ENCODE measurements at places on chromosomes 1 and 21. TPM values are rescaled to one million over a fixed set of nuclear protein-coding genes. Genes with fewer than 3 reads are reported as not detected.
A peak's percentile ranks its signal among the peaks of the same experiment; 100 is the strongest.

DNA sequence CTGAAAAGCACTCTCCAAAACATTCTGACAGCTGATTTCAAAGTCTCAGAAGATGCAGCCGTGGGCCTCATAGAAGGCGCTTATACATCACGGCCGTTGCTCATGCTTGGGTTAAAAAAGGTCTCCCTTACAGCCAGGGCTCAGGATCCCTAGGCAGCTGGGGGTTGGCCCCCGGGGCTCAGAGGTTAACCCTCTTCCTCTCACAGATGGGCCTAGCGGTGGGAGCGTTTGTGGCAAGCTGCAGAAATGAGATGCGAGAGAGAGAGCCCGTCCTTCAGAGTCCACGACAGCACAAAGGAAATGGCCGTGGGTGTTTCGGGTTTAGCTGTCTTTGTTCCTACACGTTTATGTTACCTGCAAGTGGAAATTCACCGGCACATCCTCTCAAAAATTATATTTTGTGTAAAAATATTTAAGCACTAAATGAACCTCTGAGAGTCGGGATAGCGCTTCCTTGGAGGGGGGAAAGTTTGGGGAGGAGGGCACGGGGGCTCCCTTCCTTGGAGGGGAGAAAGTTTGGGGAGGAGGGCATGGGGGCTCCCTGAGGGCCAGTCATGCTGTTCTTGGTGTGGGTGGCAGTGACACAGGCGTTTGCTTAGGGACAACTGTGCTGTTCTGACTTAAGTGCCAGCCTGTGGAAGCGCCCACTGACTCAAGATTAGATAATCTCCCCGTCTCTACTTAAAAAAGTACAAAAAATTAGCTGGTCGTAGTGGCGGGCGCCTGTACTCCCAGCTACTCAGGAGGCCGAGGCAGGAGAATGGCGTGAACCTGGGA lies 20.5 kb upstream of the PRDM15 start:
- no peak for DNase-seq
- no peaks in the 10 kb centered on the region for H3K27me3 ChIP-seq
- H3K27ac ChIP-seq = no peak overlapping the region
- no peak overlapping the region for H3K4me3 ChIP-seq
- H3K36me3 ChIP-seq = peaks cover 5% of the 10 kb centered on the region

GRCh38 chr1:74690909-74691308 lies 17.3 kb upstream of the ERICH3 start:
- H3K27me3 ChIP-seq = no peaks in the 10 kb centered on the region
- no peak overlapping the region for H3K27ac ChIP-seq
- H3K36me3 ChIP-seq = no peaks in the 10 kb centered on the region
- no peak for DNase-seq

DNA sequence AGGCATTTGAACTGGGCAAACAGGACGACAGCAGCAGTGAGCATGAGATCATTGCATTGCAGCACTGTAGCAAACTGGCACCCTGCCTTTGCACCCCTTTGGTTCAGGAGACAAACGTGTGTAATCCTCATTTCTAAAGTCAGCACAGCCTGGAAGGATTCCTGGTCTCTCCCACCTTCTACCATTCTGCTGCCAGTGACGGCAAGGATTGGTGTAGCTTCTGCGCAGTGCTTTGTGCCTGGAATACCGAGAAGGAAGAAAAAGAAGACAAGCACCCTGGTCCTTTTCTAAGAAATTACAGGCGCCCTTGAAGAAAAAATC lies 805.3 kb downstream of the USP25 start:
- H3K27ac ChIP-seq = peak overlapping the region; percentile 78
- H3K27me3 ChIP-seq = no peaks in the 10 kb centered on the region
- H3K4me3 ChIP-seq = peak overlapping the region; percentile 48
- no peaks in the 10 kb centered on the region for H3K36me3 ChIP-seq
- DNase-seq = no peak

- no peaks in the 10 kb centered on the region for H3K36me3 ChIP-seq
- no peaks in the 10 kb centered on the region for H3K4me1 ChIP-seq
- no peak overlapping the region for H3K4me3 ChIP-seq
- no peaks in the 10 kb centered on the region for H3K27me3 ChIP-seq
Measured at GRCh38 chr1:76547916-76548315, 319.4 kb upstream of the ST6GALNAC5 start.

Gene TXNIP
- total RNA-seq = 94.9 TPM

GRCh38 chr1:168845140-168845539 lies 116.1 kb upstream of the DPT start:
- H3K36me3 ChIP-seq = no peaks in the 10 kb centered on the region
- DNase-seq = no peak
- H3K27ac ChIP-seq = peak overlapping the region; percentile 41
- H3K4me3 ChIP-seq = no peak overlapping the region
- no peaks in the 10 kb centered on the region for H3K4me1 ChIP-seq

Gene COL11A1
- not detected for total RNA-seq

Gene SASS6
- 6.8 TPM for total RNA-seq

Gene OR2L2
- not detected for total RNA-seq

- no peaks in the 10 kb centered on the region for H3K36me3 ChIP-seq
- H3K27ac ChIP-seq = no peak overlapping the region
- H3K4me1 ChIP-seq = no peaks in the 10 kb centered on the region
- H3K4me3 ChIP-seq = no peak overlapping the region
- no peaks in the 10 kb centered on the region for H3K27me3 ChIP-seq
- no peak for DNase-seq
Measured at GRCh38 chr1:29620631-29621030, 384.3 kb downstream of the PTPRU start.

DNA sequence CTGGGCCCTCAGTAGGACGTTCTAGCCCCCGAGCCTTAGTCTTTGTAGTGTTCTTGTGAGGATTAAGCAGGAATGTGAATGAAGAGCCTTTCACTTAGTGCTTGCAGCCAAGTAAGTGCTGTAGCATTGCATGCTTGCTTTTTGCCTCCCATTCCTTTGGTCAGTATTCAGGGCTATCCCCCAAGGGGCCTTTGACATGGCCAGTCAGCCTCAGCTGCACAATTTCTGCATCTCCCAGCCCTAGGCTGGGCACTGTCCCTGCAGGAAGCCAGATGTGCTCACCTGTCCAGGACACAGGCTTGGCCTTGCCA lies 30.5 kb downstream of the SOX13 start:
- H3K27ac ChIP-seq = no peak overlapping the region
- peaks cover 23% of the 10 kb centered on the region for H3K4me1 ChIP-seq
- DNase-seq = no peak
- H3K4me3 ChIP-seq = no peak overlapping the region
- no peaks in the 10 kb centered on the region for H3K36me3 ChIP-seq

Gene CDC7
- total RNA-seq = 2.0 TPM

- H3K4me1 ChIP-seq = no peaks in the 10 kb centered on the region
- H3K4me3 ChIP-seq = no peak overlapping the region
- peaks cover 96% of the 10 kb centered on the region for H3K27me3 ChIP-seq
- no peak overlapping the region for H3K27ac ChIP-seq
- no peak for DNase-seq
Measured at GRCh38 chr1:3433596-3434320, 20.7 kb upstream of the ARHGEF16 start.
